ENCODE measurements at places on chromosomes 2 and 18.

DNA sequence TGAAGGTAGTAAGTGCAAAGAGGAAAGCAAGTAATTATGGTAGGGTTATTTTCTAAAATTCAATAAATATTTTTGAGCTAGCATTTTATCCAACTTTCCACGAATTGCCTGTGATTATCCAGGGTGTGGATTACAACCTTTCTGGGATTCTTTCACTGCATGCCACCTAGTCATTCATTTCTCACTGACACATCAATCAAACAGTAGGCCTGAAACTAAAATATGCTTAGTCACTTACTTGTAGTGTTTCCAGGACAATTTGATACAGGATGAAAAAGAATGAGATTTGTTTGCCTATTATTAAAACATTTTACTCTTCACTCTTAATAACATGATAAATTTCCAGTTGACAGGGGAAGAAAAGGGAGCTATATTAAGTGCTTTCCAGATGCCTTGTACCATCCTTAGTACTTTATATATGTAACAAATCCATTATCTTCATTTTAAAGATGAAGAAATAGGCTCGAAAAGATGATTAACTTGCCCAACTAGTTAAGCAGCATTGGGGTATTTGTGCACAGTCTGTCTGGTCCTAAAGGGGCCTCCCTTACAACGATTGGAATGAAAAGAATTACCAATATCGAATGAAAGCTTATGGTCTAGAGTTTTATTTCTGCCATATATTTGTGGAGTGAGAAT is 70.4 kb downstream of the KCTD1 start:
- DNase-seq: no peak

DNA sequence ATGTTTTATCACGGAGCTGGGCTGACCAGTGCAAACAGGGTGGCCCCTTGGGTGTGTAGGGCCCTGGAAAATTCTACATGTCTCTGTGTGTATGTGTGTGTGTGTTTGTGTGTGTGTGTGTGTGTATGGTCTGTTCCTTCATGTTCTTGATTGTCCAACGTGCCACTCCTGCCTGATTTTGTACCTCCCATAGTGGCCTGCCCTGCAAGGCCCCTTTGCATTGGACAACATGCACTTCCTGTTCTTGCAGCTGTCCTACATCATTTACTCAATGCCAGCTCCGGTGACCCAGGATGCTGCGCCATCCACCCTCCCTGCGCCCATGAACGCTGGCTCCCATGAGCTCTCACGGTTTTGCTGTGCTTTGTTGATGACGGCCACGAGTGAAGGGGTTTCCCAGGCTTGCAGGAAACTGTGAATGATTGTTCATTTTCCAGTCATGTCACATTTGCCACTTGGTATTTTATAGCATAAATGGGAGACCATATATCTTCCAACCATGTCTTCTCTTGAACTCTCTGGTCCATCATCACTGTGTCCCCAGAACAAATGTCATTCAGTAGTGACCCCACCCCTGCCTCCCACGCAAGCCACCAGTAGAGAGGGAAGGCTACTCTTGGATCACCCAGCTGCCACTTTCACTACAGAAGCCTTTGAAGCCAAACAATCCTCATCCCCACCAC is 69.7 kb upstream of the NCK2 start:
- no peak for DNase-seq

- DNase-seq: no peak
These were observed 288.5 kb downstream of the NAPG start for GRCh38 chr18:10814336-10814735.

- DNase-seq: no peak
These were observed 5.1 kb downstream of the SERPINB2 start for GRCh38 chr18:63892566-63892965.

- no peak for DNase-seq
These were observed 16.2 kb downstream of the MSH6 start for GRCh38 chr2:47799031-47799609.

- no peak for DNase-seq
These were observed 122.7 kb downstream of the DNER start for GRCh38 chr2:229591611-229592010.

All from fibroblast of lung (primary cell).